T follicular helper cell (primary cell): ENCODE measurements at places on chromosomes 2 and 18.

- no peak for DNase-seq
These were observed 35.5 kb downstream of the GKN2 start for GRCh38 chr2:68917034-68917718.

DNA sequence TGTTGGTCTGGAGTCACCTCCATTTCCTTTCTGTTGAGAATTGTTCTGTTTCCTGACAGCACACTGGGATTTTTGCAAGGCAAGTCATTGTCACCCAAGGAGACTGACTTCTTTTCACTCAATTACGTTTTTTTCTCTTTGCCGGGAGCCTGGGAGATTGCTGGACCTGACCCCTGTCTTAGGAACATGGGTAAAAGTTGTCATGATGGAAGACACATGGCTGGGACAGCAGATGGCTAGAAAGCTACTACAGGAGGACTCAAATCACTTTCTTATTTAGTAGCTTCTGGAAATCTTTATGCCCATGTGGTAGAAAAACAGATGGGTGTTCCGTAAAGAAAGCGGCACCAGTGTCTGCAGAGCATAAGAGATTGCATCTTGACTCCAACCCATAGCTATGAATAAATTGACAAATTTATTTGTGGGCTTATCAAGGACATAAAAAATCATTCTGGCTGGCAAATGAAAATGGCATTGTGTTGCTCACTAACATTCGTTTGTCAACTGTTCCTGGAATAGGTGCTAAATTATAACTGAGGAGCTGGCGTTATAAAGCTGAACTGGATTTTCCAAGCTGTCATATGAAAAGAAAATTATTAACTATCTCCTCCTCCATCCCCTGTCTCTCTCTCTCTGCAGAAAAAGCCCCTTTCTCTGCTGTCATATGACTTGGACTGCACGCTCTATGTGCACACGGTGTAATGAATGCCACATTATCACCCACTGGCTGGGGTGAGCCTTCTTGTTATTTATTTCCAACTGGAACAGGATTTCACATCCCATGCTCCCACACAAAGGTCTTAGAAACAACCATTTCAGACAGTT lies 159.8 kb downstream of the SH3RF3 start:
- DNase-seq, result no peak

- DNase-seq, result no peak
These were observed 156.1 kb upstream of the MYCN start for GRCh38 chr2:15784106-15784885.

- no peak for DNase-seq
These were observed 3.7 kb upstream of the CRIM1 start for GRCh38 chr2:36351736-36352349.

GRCh38 chr2:67281101-67281500 lies 116.0 kb upstream of the ETAA1 start:
- no peak for DNase-seq

GRCh38 chr2:150517951-150518680 lies 30.6 kb upstream of the RND3 start:
- DNase-seq, result no peak

DNA sequence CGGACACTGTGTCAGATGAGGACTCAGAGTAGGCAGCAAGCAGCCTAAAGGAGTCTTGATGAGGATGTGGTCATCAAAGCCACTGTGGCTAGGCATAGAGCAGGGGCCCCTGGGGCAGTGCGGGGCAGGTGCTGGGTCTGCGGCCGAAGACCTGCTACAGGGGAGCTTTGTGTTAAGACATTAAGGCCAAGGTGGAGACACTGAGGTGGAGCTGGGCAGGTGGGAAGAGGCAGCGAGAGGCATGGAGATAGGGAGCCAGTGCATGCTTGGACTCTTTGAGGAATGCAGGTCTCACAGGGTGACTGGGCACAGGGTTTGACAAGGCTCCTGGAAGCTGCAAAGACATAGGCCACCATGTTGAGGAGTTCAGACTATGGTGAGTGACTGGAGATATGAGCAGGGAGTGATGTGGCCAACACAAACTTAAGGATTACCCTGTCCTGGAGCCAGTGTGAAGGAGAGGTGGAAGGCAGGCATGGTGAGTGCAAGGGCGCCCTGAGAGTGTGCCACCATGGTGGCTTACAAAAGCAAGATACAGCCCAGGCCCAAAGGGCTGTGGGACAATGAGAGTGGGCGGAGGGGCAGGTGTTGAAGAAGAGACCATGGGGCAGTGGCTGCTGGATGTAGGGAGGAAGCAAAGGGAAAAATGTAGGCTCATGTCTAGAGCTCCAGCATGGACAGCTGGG lies 450.9 kb upstream of the HS6ST1 start:
- no peak for DNase-seq

GRCh38 chr2:192145496-192145895 lies 49.2 kb downstream of the TMEFF2 start:
- DNase-seq, result no peak

GRCh38 chr2:848099-848498 lies 102.5 kb upstream of the SNTG2 start:
- DNase-seq, result no peak

GRCh38 chr2:224882291-224883171 lies 159.7 kb downstream of the DOCK10 start:
- no peak for DNase-seq

- DNase-seq, result no peak
These were observed 235.0 kb upstream of the NT5C1B start for GRCh38 chr2:18824325-18824790.

DNA sequence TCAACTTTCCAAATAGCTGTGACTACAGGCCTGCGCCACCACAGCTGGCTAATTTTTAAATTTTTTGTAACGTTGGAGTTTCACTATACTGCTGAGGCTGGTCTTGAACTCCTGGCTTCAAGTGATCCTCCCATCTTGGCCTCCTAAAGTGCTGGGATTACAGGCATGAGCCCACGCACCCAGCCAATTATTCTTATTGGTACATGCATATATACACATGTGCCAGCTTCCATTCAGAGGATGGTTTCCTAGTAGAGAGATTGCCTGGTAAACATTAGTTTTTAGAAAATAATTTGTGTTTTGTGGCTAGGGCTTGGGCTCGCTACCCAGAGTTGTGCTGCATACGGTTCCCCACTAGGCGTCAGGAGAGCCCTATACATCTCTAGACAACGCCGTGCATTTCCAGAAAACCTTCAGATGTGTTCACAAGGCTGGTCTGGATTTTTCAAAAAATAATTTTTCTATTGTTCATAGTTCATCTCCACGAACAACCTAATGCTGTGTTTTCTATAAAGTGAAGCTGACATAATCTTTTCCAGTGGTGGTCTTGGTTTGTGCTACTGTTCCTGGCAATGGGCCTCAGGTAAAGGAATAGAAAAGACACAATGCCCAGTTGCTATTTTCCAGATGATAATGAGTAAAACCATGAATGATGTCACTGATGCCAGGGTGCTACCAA lies 14.6 kb upstream of the AFG3L2 start:
- DNase-seq, result peak; percentile 26

DNA sequence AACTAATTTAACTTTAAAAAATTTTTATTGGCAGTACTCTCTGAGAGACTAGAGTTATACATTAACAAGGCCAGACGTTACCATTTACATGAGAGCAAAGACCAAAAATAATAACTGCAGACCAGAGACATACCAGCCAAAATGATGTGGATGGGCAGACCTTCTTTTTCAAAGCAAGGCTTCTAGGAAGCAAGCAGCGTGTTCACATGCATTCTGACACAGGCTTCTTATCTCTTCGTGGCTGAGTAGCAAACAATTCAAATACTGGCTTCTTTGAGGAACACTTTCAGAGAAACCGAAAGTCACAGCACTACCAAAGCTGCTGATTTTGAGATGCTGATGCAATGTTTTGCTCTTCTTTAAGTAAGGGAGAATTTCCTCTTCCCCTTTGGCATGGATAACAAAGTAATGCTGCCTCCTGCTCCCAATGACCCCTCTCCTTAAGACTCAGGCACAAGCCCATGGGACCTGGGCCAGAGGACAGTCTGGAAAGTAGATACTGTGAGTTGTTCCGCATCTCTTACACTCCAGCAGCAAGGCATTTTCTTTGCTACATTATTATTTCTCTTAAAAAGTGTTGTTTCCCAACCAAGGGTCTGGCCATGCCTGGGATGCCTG lies 181.9 kb downstream of the MREG start:
- no peak for DNase-seq

DNA sequence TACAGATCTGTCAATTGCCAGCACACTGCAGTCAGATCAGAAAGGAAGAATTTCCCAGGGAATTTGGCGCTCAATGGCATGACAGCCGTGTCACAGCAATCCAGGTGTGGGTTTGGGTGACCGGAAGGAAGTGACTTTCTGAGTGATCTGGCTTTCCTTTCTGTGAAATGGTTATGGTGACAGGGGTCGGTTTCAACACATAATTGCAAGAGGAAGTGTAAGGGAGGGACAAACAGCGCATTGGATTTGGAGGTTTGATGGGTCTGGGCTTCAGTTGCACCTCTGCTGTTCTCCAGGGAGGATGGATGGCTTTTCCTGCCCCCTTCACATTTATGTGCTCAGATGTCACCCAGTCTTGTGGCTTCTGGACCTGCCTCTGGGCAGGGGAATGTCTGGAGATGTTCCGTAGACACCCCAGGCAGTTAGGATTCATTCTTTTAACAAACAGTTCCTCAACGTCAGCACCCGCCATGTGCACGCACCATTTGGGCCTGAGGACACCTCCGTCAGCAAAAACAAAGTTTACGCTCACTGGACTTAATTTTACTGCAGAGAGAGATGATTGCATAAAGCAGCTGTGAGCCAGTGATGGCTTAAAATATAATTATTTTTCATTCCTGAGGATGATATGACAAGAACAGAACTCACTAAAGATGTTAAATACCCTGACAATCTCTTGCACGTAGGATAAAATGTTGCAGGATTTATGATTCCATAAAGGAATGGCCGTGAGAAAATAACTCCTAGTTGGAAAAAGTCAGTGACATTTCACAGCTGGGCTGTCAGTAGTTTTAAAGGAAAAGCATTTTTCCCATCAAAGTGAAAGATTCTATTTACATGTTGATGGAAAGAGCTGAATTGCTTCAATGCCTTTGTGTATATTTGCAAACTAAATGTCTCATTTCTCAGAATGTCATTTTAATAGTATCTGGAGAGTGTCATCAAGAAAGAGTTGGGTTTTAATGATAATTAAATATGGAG lies 36.9 kb downstream of the MBP start:
- DNase-seq, result no peak

- DNase-seq, result no peak
These were observed 12.2 kb downstream of the CAPG start for GRCh38 chr2:85397925-85398331.

DNA sequence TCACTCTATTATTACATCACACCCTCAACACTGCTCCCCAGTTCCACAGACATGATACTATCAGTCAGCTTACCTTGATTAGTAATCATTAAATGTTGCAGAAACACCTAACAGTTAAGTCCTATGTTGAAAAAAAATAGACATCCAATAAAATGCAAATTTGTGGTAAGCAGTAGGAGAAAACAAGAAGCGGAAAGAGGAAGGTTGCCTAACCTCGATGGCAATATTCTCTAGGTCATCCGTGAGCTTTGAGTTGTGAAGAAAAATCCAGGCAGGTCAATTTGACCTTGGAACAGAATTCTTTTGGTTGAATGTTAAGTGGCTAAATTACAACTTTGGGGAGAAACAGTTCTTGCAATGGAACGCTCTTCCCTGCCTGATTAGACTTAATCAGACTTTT lies 264.4 kb downstream of the AFF3 start:
- no peak for DNase-seq

DNA sequence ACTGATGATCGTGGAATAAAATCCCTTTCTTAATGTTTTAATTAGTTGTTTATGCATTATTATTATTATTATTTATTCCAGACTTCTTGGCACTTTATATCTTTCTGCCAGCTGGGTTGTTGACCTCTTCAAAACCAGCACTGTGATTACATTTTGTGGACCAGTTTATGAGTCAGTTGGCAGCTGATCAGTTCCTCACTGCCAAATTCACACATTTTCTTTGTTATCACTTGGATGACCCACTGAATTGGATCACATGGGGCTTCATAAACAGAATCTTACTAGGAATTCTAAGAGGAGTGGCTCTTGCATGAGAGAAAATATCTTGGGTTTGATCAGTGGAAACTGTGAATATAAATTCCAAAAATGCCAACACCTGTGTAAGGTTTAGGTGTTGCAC lies 321.8 kb upstream of the SPRED2 start:
- no peak for DNase-seq

DNA sequence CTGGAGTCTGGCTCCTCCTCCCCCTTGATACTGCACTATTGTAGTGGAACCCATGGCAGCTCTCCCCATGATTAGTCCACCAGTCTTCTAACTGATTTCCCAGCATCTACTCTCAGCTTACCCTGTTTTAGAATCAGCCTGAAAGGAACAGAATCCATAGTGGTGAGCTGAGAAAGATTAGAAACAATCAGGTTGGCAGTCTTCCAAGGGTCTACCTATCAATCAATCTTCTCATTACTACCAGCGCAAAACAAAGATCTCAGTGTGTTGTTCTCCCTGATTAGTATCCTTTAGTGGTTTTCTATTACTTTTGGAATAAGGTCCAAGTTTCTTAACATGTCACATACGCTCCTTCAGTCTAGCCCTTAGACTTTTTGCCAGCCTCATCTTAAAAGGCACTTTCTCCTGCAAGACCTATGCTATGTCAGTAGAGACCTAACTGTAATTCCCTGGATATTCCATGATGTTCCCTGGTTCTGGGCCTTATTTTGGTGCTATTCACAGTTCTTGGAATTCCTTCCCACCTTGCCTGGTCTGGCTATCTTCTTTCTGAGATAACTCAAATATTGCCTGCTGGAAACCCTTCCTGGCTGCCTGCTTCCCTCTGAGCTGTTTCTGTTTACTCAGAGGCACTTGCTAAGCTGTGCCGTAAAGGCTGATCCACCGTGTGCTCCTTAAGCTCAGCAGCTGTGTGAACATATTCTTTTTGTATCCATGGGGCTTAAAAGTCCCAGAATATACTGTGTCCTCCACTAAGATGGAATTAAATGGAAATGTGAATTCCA lies 32.6 kb downstream of the LAMA3 start:
- no peak for DNase-seq

- DNase-seq, result no peak
These were observed 9.6 kb upstream of the THNSL2 start for GRCh38 chr2:88160517-88160916.

- DNase-seq, result no peak
These were observed 402.2 kb upstream of the TCF4 start for GRCh38 chr18:55990186-55990585.
